Mesenteric fat pad (tissue), 1 donor: ENCODE measurements at places on chromosomes 16 and 17.
A peak's percentile ranks its signal among the peaks of the same experiment; 100 is the strongest.

- DNase-seq, result peak; percentile 55
These were observed 347.2 kb downstream of the SOX9 start for GRCh38 chr17:72467841-72468653.

- DNase-seq, result no peak
These were observed 94.3 kb upstream of the ZFHX3 start for GRCh38 chr16:73142053-73142854.

GRCh38 chr16:79628988-79629387 lies 28.5 kb upstream of the MAF start:
- no peak for DNase-seq

GRCh38 chr17:58730937-58731336 lies 24.7 kb upstream of the PPM1E start:
- no peak for DNase-seq

DNA sequence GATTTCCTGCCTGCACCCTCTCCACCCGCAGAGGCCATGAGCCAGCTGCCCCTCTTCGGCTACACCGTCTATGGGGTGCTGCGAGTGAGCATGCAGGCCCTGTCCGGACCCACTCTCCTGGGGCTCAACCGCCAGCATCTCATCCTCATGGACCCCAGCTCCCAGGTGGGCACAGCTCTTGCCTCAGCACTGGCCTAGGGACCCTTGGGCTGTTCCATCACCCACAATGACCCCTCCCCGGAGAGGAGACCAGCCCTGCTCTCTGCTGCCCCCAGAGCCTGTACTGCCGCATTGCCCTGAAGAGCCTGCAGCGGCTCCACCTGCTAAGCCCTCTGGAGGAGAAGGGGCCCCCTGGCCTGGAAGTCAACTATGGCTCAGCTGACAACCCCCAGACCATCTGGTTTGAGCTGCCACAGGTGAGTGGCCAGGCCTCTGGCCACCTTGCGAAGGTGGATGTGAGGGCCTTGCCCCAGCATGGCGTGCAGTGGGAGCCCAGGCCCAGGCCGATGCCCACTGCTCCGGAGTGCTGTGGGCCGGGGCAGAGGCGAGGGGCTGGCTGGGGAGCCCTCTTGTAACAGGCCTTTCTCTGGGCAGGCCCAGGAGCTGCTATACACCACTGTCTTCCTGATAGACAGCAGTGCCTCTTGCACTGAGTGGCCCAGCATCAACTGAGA lies 7.3 kb upstream of the SMIM5 start:
- no peak for DNase-seq

- DNase-seq, result no peak
These were observed 69.4 kb upstream of the TNRC6C start for GRCh38 chr17:77889135-77889505.

GRCh38 chr16:67207249-67208091 lies 8.5 kb downstream of the ELMO3 start:
- DNase-seq, result no peak

GRCh38 chr16:55189682-55190636 lies 134.0 kb upstream of the IRX6 start:
- DNase-seq, result no peak

GRCh38 chr17:39635614-39636176 lies 1.2 kb upstream of the STARD3 start:
- DNase-seq, result no peak

GRCh38 chr17:56213031-56213430 lies 59.8 kb downstream of the ANKFN1 start:
- no peak for DNase-seq

DNA sequence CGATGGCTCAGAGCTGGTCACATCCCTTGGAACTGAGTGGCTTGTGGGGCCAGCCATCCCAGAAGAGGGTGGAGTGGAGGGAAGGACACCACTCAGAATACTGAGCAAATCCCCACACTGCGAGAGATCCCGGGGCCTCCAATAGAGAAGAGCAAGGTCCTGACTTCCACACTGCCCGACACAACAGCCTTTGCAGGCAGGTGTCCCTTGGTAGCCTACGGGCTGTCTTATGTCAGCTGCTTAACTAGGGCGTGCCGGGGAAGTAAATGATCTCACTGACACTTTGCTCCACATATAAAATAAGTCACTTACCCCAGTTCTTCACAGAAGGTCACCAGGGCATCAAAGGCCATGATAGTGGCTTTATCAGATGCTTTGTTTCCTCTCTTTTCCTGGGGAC lies 16.1 kb downstream of the RECQL5 start:
- no peak for DNase-seq

DNA sequence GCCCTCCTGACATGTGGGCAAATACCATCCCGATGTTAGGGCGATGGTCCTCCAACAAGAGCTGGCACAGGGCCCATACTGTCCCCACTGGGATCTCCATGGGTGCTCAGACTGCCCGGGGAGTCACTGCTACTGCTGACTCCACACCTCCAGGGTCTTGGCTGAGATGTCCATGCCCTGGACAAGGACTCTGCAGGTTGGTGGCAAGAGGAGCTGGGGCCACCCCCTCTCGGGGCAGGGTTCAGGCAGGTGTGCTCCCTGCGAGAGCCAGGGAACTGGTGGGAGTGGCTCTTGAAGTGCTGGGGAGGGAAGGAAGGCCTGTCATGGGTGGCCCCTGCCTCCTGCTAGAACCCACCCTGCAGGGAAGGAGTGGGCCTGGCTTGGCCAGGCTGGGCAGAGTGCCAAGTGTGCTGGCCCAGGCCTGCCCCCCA lies 6.4 kb downstream of the CASKIN2 start:
- DNase-seq, result no peak

GRCh38 chr16:88721236-88721635 lies 14.9 kb downstream of the CTU2 start:
- no peak for DNase-seq

DNA sequence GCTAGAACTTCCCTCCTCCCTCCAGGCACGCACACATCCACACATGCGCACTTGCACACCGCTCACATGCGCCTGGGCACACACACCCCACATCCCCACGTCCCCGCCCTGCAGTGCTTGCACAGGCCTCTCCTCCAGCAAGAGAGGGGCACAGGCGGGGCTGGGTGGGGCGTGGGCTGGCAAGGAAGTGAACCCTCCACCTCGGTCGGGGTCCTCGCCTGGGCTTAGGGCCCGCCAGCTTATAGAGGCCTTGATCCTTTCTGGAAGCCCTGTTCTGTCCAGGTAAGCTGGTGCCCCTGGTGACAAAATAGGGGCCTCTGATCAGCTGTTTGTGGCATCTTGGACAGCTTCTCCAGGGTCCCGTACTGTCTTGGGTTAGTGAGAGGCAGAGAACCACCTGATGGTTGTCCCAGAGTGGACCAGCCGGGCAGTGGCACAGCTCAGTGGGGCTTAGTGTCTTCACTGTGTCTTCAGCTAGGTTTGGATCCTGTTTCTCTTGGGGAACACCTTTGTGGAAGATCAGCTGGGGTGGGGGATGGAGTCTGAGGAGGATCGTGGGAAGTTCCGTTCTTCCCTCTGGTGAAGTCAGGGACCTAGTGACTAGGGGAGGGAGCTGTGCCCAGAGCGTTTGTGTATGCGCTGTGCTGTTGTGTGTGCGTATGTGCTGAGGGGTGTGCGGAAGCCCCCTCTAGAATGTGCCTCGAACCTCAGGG lies 12.1 kb downstream of the TBX4 start:
- DNase-seq, result peak; percentile 75

DNA sequence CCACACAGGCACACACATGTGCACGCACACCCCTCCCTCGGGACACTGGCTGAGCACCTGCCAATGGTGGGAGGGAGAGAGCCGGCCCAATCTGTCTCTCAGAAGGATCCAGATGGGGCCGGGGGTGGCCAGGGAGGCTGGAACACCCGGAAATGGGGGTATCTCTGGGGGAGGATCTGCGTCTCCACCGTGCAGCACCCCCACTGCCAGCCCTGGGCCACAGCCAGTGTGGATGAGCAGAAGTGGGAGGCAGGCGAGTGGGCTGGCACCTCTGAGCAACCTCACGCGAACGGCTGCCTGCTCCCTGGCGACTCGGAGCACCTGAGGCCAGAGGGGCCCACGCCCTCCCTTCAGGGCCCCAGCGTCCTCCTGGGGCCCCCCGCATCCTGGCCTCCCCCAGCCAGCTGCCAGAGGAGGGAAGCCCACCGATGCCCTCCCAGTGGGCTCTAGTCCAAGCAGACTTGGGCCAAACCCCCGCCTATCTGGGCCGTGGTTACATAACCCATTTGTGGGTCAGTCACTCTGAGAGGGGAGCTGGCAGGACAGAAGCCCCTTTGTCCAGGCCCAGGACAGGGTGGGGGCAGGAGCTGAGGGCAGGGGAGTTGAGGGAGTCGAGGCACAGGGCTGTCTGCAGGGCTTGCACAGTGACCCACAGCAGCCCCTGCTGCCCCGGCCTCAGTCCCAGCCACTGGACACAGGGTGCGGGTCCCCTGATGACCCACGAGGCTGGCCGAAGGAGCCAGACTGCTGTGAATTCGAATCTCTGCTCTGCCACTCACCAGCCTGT lies 5.6 kb downstream of the CASKIN1 start:
- DNase-seq, result no peak

DNA sequence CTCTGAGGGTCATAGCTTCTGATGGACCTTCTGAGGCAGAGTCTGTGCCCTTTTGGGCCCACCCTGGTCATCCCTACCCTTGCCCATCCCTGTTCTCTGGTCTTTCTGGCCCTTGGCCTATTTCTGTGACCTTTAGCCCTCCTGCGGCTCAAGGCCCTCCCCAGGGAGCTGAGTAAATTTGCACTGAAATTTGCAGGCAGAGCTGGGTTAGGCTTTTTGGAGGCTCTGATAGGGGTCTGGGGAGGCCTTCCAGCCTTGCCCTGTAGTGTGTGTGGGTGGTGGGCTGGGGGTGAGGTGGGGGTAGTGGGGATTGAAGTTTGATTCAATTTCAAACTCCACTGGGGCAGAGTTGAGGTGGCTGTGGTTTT lies 17.8 kb downstream of the RARA start:
- no peak for DNase-seq

GRCh38 chr17:21013983-21014382 lies 28.8 kb downstream of the USP22 start:
- no peak for DNase-seq

GRCh38 chr17:36506249-36506826 lies 19.9 kb downstream of the ZNHIT3 start:
- DNase-seq, result peak; percentile 51

DNA sequence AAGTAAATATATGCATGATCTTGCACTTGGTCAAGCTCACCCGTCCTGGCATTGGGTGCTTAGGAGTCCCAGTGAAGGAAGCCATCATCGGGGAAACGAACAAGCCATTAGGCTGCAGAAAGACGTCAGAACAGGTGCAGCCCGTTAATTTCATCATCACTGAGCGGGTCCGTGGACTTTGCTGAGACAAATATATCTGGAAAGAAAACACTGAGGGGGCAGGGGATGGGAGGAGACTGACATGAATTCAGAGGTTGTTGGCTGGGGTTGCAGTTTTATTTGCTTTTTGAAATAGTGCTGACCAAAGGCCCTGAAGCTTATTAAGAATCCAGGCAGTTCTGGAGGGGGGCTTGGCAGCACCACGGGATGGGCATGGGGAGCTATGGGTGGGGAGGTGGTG lies 207.2 kb downstream of the ENGASE start:
- no peak for DNase-seq

- DNase-seq, result no peak
These were observed 23.2 kb downstream of the MYH3 start for GRCh38 chr17:10633738-10634379.

DNA sequence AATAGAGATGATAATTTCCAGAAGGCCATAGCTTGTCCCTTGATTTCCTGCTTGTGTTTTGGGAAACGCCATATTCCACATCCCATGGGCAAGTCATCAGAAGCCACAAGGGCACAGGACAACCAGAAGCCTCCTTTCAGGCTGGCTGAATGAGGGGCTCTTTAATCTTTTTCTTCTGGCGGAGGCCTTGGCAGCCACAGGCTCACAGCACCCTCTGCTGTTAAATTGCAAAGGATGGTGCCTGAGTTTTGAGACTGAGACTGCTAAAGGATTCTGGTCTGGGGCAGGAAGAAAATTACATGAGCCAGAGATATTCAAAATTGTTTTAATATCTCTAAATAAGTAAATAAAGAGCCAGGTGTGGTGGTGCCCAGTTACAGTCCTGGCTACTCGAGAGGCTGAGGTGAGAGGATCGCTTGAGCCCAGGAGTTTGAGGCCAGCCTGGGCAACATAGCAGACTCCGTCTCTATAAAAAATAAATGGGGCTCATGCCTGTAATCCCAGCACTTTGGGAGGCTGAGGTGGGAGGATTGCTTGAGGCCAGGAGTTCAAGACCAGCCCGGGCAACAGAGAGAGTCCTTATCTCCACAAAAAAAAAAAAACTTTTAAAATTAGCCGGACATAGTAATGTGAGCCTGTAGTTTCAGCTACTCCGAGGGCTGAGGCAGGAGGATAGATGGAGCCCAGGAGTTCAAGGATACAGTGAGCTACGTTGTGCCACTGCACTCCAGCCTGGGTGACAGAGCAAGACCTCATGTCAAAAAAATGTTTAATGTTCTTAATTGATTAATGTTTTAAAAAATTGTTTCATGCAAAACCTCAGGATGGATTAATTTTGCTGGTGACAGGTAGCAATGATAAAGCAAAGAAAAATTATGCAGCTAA lies 26.3 kb downstream of the AARSD1 start:
- DNase-seq, result no peak

DNA sequence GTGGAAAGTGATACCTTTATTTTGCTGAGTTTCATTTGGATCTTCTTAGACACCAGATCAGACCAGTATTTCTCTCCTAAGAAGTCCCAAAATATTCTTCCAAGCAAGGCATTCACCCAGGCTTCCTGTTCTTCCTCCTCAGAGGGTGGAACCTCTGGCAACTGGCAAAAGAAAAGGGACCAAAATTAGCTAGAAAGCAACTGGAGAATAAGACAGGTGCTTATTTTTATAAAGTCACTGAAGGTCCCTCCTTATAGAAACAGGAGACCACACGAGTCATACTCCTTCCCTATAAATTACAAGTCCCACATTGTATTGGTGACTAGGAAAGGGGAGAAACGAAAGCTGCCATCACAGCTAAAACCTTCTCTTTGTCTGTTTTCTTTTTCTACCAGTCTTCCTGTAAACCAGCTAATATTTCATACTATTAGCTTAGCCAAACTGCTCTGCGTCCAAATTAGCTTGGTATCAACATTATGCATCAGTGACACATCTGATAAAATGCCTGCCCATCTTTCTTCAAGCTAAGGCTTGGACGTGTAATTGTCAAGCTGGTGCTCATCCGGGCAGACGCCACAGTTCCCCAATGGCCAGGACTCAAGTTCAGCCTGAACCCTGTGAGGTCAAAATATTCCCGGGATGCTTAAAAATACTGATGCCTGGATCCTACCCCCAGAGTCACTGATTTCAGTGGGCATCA lies 47.5 kb upstream of the ERN1 start:
- no peak for DNase-seq

DNA sequence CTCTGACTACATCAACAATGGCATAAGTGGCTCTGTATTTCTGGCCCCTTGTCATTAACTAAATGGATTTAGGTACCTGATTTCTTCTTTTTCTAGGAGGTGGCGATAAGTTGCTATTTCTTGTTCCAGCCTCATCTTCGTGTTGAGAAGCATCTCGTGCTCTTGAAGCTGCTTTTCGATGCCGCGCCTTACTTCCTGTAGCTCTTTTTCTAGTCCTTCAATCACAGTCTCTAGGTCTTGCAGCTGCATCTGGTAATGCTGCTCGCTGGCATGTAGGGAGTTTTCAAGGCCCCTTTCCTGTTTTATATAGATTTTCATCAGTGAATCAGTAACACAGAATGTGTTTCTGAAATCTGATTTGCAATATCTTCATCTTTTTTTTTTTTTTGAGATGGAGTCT lies 5.1 kb downstream of the KRT222 start:
- no peak for DNase-seq

- no peak for DNase-seq
These were observed 39.3 kb downstream of the SALL1 start for GRCh38 chr16:51111759-51112158.
